ENCODE measurements at places on chromosomes 2 and 18.

DNA sequence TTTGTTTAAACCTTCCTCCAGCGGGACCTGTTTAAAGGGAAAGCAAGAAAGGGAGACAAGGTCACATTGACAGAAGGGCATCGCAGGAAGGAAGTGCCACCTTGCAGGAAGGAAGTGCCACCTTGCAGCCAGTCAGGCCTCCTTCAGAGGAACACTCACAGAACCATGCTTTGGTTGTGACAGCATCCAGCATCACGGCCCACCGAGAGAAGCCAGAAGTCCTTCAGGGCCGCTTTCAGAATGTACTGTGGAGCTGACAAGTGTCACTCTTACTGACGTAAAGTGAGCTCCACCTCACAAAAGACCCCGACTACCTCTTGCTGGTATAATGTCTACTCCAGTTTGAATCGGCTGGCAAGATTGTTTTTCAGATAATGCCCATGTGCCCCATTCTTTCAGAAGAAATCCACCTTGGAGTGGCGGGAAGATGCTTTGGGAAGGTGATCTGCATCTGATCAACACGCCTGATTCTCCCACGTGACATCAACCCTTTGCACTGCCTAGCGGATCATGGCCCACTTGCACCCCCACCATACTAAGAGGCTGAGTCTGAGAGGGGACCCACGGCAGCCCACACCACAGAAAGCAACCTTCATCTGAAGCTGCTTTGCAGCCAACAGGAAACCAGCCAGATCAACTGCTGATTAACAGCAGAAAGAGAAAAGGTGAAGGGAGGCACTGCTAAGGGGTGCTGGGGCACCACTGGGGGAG is 99.8 kb downstream of the UXS1 start:
- no peak for DNase-seq

GRCh38 chr2:45852450-45853150 is 201.1 kb downstream of the PRKCE start:
- DNase-seq = no peak

DNA sequence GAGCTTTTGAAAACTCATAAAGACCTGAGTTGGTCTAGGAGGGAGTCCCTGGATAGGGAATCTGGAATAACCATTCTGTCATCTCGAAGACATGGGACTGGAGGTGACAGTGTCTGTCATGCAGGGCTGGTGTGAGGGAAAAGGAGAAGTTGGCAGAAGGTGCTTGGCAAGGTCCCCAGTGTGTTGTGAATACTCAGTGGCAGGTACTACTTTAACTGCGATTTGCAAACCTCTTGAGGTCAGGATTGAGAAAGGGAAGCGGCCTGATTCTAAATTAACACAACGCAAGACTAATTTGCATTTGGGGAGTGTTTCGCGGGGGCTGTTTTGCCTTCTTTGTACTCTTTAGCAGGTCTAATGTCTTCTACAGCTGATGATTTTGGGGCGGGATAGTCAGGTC is 77.0 kb upstream of the TMEM200C start:
- DNase-seq = no peak

DNA sequence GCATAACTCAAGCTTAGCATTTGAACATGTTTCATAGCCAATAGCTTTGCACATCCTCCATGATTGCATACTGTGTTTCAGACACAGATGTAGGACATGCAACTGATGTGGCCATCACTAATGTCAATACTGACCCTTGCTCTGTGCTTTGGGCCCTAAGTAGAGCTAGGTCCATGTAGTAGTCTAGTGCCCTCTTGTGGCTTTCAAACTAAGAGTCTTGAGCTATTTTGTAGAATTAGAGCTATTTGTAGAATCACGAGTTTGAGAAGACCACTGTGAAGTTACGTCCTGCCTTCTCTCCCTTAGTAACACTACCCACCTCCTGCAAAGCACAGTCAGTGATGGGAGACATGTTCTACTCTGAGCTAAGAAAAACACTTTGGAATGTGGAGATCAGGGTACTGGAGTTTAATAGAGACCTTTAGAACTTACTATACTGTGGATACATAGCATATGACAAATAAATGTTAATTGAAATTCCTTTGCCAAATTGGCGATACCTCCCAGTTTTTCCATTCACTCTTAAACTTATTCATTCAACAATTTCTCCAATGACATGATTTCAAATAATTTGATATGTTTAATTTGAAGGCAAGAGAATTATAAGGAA is 306.5 kb upstream of the TNP1 start:
- DNase-seq = peak; percentile 21

DNA sequence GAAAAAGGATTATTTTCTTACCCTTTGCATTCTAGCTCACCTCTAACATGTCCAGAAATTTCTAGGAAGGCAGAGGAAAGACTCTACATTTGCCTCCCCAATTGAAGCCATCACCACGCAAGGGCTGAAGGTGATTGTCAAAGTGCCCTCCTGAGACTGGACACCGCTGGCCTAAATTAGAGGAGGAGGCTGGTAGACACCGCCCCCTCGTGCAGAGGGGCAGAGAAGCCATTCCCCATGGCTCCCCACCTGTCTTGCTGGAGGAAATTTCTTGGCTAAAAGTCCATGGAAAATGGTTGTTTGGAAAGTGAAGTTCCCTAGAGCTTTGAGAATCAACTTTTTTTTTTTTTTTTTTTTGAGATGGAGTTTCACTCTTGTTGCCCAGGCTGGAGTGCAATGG is 31.3 kb upstream of the CREB1 start:
- DNase-seq = no peak

DNA sequence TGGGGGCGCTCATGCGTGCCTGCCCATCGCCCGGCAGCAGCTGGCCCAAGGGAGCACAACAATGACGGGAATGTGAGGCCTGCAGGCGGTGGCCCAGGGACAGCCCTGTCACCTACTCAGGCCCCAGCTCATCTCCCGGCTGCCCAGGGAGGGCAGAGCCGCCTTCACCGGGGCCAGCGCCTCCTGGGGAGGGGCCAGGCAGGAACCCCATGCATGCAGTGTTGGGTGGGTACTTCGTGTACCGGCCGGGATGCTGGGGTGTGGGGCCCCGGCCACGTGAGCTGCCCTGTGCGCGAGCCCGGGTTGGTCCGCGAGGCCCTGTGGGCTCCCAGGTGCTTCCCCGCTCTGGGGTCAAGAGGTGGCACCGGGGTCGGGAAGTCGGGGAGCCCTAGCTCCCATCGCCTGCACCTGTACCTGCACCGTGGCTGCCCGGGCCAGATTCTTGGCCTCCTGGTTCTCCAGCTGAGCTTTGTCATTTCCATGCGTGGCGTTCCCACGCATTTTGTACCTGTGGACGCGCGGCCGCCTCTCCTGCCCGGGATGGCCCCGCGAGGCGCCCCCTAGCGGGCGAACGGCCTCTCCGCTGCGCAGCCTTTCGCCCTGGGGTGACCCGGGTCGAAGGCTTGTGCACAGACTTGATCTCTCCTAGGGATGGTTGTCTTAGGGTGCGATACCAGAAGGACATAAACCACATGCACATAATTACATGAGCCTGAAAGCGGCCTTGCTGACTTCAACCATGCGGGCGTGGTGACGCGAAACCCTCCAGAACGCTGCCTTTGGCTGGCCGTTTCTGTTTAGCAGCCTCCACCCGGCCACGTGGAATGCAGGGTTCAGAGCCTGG is 950 bp downstream of the KLHL30 start:
- DNase-seq = no peak

DNA sequence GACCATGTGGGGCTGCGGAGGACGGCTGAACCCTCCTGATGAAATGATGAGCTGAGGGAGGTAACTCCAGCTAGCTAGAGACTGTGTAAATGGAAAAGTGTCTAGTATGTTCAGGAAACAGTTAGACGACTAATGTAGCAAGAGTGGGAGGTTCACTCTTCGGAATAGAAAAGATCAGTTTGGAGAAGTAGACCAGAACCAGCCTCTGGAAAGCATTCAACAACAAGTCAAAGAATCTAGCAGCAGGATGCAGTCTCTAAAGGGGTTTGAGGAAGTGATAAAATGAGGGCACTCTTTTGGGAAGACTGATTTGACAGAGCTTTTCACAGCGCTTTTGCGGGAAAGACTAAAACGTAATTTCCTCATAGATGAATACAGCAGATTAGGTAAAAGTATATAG is 79.6 kb downstream of the GAREM1 start:
- no peak for DNase-seq

DNA sequence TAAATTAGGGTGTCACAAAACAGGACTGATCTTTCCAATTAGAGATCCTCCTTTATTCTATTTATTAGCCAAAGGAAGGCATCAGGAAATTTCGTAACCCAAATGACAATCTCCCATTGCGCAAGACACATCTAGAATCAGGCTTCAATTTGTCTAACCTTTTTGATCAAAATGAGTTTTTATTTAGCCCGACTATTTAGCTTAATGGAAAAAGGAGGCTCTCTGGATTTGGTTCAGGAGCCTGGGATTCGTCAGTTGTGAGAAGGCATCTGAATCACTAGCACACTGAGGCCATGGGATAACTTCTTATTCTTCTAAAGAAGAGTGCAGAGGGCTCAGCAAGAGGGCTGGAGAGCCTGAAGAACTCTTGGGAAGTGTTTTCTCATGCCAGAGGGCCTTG is 332.1 kb upstream of the ETAA1 start:
- no peak for DNase-seq

- DNase-seq = no peak
Observed at GRCh38 chr2:213740453-213740852, 456.2 kb downstream of the SPAG16 start.

GRCh38 chr2:127624756-127625571 is 21.0 kb upstream of the GPR17 start:
- no peak for DNase-seq

DNA sequence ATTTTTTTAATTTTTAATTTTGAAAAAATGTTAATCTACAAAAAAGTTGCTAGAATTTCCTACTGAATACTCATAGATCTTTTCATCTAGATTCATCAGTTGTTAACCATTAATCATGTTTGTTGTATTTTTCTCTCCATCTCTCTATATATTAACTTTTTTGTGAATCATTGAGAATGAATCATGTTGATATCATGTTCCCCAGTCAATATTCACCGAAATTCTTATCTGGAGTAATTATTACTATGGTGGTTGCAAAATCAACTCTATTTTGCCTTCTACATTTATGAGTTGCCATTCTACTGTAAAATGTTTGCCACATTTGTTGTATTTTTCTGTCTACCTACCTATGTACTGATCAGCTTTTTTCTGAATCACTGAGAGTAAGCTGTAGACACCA is 154.0 kb downstream of the SPP2 start:
- DNase-seq = no peak

GRCh38 chr18:21463718-21464117 is 136.8 kb downstream of the ESCO1 start:
- no peak for DNase-seq

GRCh38 chr18:21453511-21453901 is 147.0 kb downstream of the ESCO1 start:
- DNase-seq = no peak

GRCh38 chr2:127388423-127389164 is 819 bp upstream of the MAP3K2 start:
- DNase-seq = no peak

Data from NCI-H2081 treated with DMSO at 0.1 percent for 48 hours (cell line).